ENCODE measurements at places on chromosomes 2 and 18.

DNA sequence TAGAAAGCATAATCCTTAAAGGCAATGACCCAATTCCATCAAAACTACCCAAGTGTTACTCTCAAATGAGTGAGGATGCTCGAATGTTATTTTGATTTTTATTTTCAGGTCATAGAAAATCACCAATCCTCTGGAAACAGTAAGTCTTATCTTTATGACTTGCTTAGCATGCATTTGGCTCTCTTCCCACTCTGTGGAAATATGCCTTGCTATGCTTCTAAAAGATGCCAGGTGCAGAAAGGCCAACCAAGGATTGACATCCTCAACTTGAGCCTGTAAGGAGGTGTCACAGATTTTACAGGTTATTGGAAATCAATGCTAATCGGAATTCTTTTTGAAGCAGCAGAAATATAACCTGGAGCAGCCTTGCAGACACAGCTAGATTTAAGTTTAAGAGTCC is 543.9 kb upstream of the LINC00305 start:
- no peak for DNase-seq

DNA sequence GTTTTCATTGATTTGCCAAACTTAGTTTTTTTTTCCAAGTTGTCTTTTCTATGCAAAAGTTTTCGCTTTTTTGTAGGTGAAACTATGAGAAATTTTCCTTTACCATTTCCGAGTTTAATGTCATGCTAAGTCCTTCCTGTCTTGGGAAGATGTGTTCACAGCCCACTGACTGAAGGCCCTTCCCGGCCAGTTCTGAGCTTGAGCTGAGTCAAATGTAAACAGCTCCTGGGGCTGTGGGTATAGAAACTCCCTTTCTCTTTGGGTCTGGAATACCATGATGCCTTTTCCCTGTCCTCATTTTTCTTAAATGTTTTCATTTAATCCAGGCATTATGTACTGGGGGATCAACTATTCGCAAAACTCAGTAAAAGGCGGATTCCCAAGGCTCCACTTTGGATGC is 69.8 kb upstream of the IL1R1 start:
- peak; percentile 77 for DNase-seq

GRCh38 chr2:108969856-108970255 is 19.2 kb downstream of the EDAR start:
- DNase-seq, result no peak

- DNase-seq, result no peak
Observed at GRCh38 chr2:121207494-121207893, 77.5 kb downstream of the TFCP2L1 start.

DNA sequence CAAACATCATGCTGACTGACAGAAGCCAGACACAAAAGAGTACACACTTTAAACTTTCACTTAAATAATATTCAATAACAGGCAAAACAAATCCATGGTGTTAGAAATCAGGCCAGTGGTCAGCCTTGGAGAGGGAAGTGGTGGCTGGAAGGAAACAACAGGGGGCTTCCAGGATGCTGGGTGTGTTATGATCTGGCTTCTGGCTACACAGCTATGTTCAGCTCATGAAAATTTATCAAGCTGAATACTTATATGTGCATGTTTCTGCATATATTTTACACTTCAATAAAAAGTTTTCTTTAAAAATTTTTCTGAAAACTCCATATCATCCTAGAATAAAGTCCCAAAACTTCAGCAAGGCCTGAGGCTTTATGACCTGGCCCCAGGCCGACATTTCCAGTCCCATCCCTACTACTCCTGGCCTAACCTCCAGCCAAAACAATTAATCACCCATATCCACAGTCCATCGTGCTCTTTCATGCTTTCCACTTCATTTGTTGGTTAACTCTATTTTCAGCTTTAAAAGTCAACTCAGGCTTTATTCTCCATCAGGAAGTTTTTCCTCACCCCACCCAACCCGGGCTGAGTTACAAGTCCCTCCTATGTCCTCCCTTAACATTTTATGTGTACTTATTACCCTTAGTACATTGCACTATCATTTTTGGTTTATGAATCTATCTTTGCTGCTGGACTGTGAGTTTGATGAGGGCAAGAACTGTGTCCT is 27.9 kb upstream of the SPTBN1 start:
- no peak for DNase-seq

- peak; percentile 6 for DNase-seq
Observed at GRCh38 chr2:221397187-221397586, 174.9 kb downstream of the EPHA4 start.

GRCh38 chr2:143802242-143802641 is 673.0 kb downstream of the ARHGAP15 start:
- peak; percentile 25 for DNase-seq

DNA sequence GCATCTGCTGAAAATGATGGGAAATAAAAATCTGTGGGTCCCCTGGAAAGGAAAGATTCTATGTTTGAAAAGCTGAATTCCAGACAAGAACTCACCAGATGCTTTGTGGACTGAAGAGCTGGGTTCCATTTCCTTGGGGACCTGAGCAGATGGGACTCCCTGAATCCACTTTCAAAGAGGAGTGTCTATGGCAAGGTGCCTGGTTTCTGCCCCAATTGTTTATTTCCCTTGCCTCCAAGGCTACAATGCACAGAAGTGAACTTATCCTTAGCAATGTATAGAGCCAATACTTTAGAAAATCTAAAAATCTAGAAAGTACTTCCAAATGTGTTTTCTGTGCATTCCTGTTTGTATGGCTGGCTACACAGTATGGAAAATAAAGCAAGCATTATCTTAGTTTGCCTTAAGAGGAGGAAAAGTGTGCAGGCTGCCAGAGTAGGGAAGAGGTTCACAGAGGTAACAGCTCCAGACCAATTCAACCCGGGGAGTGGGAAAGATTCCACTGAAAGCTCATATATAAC is 420.5 kb downstream of the NRXN1 start:
- DNase-seq, result no peak

GRCh38 chr2:155633887-155634570 is 698.5 kb downstream of the NR4A2 start:
- no peak for DNase-seq

DNA sequence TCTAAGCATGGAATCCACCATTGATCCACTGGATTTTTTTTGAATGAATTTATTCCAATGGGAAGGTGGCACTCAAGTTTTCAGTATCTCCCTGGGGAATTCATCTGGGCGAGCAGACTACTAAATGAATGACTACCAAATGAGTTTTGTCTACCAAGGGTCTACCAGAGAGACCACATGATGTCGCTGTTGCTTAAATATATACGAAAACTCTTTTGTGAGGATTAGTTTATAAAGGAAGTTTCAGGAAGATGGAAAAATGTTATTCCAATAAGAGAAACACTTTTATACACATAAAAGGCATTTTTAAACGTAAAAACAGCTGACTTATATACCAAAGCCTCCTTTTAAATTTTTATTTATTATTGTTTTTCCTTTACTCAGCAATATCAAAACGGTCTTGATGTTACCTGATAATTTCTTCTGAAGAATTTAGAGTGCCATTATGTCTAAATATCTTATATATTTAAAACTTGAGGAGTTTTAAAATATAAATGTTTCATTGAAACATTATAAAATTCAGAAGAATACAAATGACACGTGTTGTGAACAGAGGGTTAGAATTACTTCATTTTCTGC is 139.7 kb downstream of the HRH4 start:
- DNase-seq, result peak; percentile 57

DNA sequence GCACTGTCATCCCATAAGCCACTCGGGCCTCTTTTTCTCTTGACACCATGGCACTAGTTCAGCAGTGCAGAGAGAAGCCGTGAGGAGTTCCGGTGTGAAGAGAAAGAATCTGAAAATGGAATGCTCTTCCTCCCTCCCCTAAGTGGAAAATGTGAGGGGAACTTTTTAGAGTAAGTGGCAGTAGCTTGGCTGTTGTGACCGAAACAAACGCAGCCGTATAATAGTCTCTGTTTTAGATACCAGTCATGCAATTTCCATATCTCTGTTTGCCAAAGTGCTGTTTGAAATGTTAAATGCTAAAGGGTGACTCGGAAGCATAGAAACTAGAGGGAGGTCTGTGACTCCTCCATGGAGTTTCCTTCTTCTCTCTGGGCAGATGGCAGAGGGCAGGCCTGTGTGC is 122.9 kb downstream of the MTCL1 start:
- DNase-seq, result no peak

DNA sequence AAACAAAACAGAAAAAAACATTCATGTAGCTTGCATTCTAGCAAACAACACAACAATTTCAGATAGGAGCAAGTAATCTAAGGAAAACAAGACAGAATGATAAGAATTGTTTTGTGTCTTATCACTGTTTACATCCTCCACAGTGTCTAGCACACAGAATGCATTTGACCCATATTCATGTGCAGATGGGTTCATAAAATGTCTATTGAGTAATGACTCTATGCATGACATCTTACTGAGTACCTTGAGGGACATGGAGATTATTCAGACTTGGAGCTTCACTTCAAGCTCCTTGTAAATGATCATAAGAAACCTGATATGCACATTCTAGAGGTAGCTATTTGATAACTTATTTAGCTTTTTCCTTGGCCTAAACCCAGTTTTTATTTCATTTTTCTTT is 69.0 kb downstream of the DTNA start:
- no peak for DNase-seq

- no peak for DNase-seq
Observed at GRCh38 chr2:191693778-191694177, 15.8 kb downstream of the NABP1 start.

DNA sequence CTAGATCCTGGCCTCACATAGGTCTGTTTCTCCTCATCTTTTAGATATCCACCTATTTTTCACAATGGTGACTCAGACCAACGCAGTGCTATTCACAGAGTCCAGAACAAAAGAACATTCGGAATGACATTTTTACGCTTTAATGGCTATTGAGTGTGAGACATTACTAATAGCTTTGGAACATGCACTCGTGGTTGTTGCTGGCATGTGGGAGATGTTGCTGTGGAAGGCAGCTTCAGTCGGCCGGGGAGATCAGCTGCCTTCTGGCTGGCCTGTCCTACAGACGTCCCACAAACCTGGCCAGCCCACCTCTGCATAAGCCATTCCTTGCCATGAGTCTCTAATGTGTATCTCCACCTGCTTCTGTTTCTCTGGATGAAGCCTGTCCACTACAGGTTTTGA is 3.4 kb downstream of the MBP start:
- DNase-seq, result peak; percentile 83

- DNase-seq, result no peak
Observed at GRCh38 chr2:20488201-20488641, 41.3 kb downstream of the RHOB start.

DNA sequence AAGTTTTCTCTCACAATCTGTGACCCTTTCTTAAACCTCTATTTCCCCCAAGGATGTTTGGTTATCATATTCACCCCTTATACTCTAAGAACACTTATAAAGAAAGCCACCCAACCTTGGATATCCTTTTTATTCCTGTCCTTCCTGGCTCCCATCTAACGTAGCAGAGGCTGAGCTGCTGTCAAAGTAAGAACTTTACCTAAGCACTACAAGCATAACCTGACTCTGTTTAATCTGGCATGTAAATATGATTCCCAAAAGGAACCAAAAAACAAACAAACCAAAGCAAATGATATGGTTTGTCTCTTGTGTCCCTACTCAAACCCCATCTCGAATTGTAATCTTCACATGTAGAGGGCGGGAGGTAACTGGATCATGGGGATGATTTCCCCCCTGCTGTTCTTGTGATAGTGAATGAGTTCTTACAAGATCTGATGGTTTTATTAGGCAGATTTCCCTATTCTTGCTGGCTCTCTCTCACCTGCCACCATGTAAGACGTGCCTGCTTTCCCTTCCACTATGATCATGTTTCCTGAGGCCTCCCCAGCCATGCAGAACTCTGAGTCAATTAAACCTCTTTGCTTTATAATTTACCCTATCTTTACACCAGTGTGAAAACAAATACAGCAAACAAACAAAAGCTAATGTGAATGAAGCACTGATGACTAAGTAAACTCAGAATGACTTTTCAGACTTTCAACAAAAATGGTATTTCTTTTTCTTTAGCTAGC is 72.7 kb upstream of the SPOPL start:
- no peak for DNase-seq

- DNase-seq, result no peak
Observed at GRCh38 chr18:55069497-55069896, 110.2 kb upstream of the CCDC68 start.

DNA sequence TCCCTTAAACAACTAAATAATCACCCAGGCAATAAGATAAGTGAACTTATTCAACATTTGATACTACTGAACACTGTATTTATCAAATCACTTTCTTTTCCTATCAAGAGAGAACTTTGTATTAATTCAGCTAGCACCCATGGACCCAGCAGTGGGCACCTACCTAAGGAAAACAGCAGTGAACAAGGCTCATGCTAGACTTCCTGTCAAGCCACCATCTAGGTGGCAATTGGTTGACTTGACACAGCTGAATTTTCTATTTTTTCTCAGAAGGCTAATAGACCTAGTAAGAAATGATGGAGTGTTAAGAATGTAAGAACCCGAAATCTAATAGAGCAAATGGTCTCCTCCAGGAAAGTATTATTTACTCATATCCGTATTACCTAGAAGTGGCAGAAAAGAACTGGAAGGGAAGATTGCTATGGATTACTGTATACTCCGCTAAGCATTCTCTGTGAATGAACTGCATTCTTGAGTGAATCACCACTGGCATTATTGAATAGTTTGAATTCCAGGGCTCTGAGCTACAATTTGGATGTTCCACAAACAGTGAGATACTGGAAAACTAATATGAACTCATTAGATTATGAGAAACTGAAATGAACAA is 988.2 kb upstream of the CDH2 start:
- peak; percentile 98 for DNase-seq

GRCh38 chr2:9473308-9473984 is 905 bp upstream of the IAH1 start:
- peak; percentile 34 for DNase-seq

- DNase-seq, result no peak
Observed at GRCh38 chr2:239214725-239215124, 186.1 kb downstream of the HDAC4 start.

GRCh38 chr2:10332402-10333246 is 29.9 kb downstream of the HPCAL1 start:
- no peak for DNase-seq

DNA sequence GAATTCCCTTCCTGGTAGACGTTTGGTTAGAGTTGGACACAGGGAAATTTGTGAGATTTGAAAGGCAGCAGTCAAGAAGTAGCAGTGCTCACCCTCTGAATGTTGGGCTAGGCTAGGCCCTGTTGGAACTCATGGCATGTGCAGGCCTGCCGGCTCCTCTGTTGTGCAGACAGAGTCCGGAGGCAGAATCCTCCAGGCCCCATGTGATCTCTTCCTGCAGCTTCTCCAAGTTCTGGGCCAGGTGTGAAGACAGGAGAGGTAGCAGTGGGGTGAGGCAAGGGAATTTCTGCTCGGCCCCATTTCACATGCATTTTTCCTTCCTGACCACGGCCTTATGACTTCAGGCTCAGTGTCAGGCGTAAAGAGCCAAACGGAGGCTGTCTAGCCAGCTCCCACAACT is 36.9 kb upstream of the RAB31 start:
- DNase-seq, result no peak

GRCh38 chr2:32958821-32959220 is 12.1 kb downstream of the LTBP1 start:
- no peak for DNase-seq

DNA sequence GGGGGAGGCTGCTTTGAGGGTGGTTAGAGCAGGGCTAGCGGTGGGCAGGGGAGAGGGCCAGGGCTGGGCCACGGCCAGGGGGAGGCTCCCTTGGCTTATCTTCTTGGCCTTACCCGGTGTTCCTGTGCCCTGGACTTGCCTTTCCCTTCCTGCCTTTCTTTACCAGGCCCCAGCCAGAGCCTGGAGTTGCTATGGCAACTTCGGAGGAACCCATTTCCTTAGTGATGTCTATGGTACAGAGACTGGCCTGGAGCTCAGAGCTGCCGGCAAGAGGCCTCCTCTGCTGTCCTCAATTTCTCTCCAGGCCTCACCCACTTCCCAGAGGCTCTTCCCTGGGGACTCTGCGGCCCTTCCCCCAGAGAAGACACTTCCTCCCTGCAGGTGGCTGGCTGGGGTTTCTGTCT is 11.5 kb downstream of the SPEG start:
- peak; percentile 44 for DNase-seq
